ENCODE measurements at places on chromosomes 2 and 18.

DNA sequence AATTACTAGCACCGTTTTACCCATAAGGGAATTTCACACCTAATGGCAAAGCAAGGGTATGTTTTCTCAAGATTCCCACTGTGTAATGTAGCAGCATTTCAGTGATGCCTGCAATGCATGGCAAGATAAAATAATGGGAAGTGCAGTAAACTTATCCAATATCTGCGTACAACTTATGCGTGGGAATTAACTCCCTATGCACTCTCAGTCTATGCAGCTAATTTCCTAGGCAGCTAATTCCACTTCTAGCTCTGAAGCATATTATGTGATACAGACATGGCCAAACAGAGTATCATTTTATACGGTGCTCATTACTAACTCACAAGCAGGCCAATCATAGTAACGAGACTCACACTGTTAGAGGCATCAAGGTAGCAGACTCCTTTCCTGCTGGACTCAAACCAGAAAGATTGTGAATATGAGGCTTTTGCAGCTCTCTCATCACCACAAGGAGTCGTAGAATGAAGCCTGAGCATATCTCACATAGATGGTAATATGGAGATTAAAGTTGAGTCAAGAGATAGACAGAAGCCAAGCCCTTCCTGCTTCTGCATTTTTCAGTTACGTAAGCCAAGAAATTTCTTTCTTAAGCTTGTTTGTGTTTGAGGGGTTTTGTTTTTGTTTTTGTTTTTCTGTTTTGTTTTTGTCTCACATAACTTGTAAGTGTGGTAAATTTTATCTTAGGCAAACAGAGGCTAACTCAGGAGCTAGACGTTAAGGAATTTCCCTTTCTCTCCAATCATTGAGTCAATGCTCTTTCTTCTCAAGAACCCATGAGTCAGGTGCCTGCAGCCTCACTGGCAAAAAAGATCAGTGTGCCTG is 34.8 kb upstream of the ITGAV start:
- DNase-seq: no peak

DNA sequence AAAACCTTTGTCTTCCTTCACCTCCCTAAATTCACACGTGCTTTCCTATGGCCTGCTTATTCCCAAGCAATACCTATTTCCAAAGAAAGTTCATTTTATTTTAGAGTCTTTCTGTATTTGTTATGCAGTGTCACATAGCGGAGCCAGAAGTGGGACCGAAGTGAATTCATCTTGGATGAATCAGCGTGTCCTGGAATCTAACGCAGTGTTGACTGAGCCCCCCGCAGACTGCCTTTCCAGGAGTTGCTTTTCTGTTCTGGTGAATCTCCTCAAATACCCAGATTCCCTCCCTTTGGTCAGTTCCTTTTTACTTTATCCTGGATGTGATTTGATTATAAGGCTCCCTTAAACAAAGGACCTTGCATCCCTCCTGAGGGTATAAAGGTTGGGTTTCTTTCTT is 10.8 kb downstream of the ALPP start:
- DNase-seq: no peak

- no peak for DNase-seq
Observed at GRCh38 chr2:204892506-204893255, 347.4 kb downstream of the PARD3B start.

GRCh38 chr2:240961910-240962299 is 36.5 kb upstream of the SNED1 start:
- no peak for DNase-seq

DNA sequence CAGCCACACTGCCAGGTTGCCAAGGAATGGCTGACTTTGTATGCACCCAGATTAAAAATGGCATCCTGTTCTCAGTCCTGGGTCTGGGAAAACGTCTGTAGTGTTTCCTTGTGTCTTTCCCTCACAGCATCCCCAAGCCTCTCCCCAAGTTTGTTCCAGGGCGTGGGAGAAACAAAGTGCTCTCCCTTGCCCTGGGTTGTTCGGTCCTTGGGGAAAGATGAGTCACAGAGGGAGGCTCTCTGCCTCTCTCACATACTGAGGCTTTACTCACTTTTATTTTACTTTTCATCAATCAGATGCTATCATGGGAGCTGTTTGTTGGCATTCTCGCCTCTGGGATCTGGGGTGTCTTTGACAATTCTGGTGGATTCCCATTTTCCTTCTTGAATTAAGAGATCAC is 492.3 kb downstream of the XIRP2 start:
- DNase-seq: no peak

DNA sequence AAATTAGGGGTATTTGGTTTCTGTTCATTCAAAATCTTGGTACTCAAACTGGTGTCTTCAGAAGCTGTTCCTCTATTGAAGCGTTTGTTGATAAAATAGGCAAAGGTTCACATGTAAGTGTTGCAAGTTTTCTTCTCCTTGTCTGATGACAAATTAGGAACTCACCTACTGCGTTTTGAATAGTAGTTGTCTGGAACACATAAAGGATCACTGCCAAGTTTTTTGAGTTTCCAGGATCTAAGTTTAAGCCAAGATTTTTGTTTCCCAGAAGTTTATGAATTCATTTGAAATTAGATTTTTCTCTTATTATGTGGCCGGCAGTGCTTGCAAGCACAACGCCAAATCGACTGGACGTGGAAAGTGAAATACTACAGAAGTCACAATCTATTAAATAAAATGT is 85.4 kb downstream of the ARHGEF33 start:
- no peak for DNase-seq

- no peak for DNase-seq
Observed at GRCh38 chr2:25790074-25790790, 88.1 kb downstream of the ASXL2 start.

DNA sequence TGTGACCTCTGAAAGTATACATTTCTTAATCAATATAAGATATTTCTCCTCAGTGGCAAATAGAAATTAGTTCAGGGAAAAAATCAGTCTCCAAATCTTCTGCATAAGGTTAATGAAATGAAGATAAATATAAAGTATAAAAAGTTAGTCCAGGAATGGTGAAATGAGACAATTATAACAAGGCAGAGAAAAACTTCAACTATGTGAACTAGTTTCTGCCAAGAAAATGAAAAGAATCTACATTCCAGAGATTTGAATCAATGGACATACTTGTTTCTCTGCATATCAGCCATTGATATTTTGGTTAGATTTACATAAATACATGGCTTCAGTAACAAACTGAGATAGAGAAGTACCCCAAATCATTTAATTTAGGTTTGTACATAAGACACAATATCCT is 249.0 kb downstream of the EXOC6B start:
- no peak for DNase-seq

GRCh38 chr2:37684809-37685208 is 13.4 kb upstream of the CDC42EP3 start:
- no peak for DNase-seq

GRCh38 chr2:120892271-120892966 is 156.8 kb downstream of the GLI2 start:
- no peak for DNase-seq

DNA sequence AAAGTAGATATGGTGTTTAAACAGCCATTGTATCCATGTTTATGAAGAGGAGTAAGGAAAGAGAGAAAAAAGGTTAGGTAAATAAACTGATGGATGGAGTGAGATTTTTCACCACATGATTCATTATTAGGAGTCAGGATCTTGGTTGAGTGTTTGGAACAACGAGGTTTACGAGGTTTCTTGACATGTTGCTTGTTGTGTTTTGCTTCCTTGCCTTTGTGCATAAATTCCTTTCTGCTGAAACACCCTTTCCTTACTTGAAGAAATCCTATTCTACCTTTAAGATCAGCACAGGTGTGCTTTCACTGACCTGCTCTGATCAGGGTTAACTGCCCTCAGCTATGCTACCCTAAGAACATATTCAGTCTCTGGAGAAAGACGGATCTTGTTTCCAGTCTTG is 66.6 kb downstream of the EFEMP1 start:
- DNase-seq: no peak

DNA sequence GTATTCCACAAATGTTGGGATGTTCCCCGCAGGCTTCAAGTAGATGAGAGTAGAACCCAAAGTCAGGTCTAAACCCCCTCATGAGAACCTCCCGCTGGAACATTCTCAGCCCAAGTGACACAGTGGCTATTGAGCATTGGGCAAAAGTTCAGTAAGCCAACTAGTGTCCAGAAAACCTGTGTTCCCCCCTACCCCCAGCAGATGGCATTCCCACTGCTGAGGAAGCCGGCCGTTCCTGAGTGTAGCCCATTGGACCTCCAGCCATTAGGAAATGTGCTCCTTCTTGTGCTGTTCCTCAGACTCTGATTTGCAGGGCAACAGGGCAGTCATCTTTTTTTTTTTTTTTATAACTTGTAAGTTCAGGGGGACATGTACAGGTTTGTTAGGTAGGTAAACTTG is 152.1 kb downstream of the NCK2 start:
- DNase-seq: no peak

DNA sequence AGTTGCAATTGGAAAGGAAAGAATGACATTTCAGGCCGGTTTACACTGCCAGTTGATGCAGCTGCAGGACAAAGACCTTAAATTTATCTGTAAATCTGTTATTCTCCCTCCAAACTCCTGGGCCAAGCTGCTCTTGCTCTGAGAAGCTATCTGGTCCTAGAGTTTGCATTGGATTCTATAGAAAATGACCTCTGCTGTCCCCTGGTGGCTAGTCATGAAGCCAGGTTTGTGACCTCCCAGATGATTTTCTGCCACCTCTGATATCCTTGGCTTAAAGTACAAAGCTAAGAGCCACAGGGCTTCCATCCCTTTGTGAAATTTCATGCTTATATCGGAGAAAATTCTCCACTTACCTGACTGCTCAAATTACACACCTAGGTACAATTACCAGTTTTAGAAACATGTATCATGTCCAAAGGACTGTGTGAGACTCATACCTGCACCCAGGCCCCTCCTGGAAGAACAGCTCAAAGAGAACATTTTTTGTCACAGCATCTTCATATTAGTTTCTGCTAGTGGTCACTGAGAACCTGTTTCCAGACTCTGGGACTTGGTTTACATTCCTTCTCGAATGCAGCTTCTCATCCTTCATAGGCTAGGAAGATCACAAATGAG is 28.9 kb upstream of the IER3IP1 start:
- DNase-seq: no peak

- DNase-seq: no peak
Observed at GRCh38 chr18:49856496-49856895, 43.2 kb upstream of the ACAA2 start.

- DNase-seq: no peak
Observed at GRCh38 chr2:58378152-58378551, 137.0 kb upstream of the FANCL start.

GRCh38 chr2:85771486-85771885 is 17.7 kb downstream of the ATOH8 start:
- no peak for DNase-seq

GRCh38 chr18:44602380-44602779 is 78.3 kb upstream of the SETBP1 start:
- DNase-seq: no peak

- no peak for DNase-seq
Observed at GRCh38 chr18:50527636-50528307, 32.1 kb upstream of the MAPK4 start.

DNA sequence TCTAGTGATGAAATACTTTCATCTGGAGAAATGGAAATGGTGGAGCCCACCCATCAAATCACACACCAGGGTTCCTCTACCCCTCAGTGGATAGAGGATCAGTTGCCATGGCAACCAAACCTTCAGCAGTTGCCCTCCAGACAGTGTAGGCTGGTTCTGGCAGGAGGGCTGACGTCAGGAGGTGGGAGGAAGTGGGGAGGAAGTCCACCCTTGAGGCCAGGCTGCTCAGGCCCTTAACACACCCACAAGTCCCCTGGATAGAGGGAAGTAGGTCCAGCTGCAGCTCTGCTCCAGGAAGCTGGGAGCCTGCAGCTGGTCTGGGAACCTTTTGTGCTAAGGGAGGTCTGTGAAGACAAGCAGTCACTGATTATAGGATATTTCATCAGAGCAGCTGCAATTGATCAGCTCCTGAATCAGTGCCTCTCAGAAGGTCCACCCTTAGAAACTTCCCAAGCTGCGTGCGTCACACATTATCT is 186.6 kb downstream of the MTX2 start:
- DNase-seq: no peak

DNA sequence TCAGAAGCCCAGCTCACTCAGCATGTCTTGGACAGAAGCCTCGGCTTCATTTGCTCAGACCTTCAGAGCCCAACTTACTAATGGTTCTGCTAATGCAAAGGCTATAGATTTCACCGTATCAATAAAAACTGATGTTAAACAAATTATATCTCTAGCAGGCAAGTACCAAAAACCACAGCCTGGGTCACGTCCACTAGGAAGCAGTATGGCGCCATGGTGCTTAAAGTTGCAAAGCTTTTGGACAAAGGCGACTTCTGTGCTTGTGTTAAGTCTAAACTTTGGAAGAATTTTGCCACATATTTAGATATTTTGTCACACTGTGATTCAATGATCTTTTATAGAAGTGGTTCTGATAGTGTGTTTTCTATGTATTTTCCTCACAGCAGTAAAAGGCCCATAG is 276.8 kb upstream of the PARD3B start:
- no peak for DNase-seq

- no peak for DNase-seq
Observed at GRCh38 chr2:200966770-200967169, 3.3 kb upstream of the ORC2 start.

DNA sequence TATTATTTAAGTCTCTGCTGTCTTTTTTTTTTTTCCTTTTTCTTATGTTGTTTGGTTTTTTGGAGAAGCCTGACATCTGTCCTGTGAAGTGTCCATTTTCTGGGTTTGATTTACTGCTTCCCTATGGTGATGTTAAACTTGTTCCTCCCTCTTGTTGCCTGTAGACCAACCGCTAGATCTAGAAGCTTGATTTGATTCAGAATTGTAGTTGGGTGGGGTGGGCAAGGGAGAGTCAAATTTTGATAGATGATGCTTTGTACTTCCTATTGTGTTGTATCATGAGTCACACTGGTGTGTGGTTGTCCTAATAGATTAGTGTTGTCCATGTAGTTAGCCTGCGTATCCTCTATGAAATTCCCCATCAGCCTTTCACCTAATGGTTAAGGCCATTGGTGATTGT is 35.4 kb downstream of the CAB39 start:
- DNase-seq: no peak

DNA sequence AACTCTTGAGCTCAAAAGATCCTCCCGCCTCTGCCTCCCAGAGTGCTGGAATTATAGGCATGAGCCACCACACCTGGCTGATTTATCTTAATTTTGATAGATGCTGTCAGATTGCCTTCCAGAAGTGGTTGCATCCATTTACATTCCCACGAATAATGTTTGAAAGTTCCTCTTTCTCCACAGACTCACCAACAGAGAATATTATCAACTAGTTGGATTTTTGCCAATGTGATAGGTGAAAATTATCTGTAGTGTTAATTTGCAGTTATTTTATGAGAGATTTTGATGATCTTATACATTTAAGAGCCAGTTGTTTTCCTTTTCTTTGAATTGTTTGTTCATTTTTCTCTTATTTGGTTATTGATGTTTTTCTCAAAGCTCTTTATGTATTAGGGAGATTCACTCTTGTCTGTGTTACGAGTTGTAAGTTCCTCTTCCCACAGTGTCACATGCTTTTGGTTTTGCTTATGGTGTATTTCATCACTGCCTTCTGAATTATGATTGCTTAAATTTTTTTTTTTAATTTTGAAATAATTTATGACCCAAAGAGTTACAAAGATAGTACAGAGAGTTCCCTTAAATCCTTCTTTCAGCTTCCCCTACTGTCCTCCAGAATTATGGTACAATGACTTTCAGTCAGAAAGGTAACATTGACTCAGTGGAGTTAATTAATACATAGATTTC is 20.7 kb upstream of the NT5DC4 start:
- no peak for DNase-seq

Measured in esophagus squamous epithelium (tissue), 5 donors.